Kidney tubule cell (primary cell): ENCODE measurements at places on chromosomes 6 and 20.

DNA sequence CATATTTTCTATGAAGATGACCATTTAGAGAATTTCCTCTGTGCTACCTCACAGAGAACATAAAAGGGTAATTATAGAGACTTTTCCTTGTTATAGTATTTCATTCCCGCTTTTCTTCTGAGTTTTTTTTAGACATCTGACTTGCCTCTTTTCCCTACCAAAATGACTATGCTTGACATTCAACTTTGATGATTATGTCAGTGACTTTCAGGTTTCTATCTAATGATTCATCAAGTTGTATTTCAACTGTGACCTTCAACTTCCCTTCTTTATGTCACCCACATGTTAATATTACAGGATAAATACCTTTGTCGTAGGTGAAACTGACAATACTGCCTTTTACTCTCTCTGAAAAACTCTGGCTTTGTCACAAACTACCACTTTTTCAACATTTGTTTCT is 95.3 kb downstream of the MLIP start:
- DNase-seq = peak; percentile 76

DNA sequence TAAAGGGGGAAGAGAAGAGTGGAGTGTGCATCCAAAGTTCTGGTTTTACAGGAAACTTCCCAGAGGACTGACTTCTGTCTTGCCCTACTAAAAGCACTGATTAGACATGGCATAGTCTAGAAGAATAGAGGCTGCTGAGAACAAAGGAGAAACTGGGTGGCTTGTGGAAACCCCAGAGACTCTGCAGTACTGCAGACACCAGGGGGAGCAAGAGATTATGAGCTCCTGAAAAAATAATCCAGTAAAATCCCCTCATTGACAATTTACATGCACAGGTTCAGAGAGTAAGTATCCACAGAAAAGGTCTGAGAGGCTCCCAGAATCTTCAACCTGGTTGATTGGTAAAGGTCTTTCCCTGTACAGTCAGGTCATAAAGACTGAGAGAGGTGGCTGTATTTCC is 48.7 kb upstream of the CLVS2 start:
- no peak for DNase-seq

DNA sequence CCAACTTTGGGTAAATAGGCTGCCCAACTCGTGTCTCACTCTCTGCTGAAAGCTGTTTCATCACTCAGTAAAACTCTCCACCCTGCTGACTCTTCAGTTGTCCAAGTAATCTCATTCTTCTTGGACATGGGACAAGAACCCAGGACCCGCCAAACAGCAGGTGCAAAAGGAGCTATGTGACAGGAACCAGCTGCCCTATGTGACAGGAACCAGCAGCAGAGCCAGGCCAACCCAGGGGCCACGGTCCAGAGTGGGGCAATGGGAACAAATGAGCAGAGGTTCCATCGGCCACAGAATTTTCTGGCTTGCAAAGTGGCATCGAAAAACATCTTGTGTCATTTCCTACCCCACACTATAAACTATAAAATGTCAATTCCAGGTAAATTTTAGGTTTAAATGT is 56.5 kb downstream of the MOXD1 start:
- DNase-seq = no peak

- DNase-seq = peak; percentile 48
Observed at GRCh38 chr6:170345662-170346061, 39.1 kb downstream of the FAM120B start.

GRCh38 chr6:167825332-167826229 is 1.1 kb upstream of the AFDN start:
- peak; percentile 75 for DNase-seq

- no peak for DNase-seq
Observed at GRCh38 chr6:115442323-115442722, 618.4 kb downstream of the FRK start.

GRCh38 chr6:130843575-130844320 is 16.5 kb downstream of the SMLR1 start:
- peak; percentile 17 for DNase-seq

- DNase-seq = no peak
Observed at GRCh38 chr6:167399599-167399998, 74.7 kb downstream of the TTLL2 start.

GRCh38 chr6:53664623-53665022 is 933 bp downstream of the KLHL31 start:
- no peak for DNase-seq

DNA sequence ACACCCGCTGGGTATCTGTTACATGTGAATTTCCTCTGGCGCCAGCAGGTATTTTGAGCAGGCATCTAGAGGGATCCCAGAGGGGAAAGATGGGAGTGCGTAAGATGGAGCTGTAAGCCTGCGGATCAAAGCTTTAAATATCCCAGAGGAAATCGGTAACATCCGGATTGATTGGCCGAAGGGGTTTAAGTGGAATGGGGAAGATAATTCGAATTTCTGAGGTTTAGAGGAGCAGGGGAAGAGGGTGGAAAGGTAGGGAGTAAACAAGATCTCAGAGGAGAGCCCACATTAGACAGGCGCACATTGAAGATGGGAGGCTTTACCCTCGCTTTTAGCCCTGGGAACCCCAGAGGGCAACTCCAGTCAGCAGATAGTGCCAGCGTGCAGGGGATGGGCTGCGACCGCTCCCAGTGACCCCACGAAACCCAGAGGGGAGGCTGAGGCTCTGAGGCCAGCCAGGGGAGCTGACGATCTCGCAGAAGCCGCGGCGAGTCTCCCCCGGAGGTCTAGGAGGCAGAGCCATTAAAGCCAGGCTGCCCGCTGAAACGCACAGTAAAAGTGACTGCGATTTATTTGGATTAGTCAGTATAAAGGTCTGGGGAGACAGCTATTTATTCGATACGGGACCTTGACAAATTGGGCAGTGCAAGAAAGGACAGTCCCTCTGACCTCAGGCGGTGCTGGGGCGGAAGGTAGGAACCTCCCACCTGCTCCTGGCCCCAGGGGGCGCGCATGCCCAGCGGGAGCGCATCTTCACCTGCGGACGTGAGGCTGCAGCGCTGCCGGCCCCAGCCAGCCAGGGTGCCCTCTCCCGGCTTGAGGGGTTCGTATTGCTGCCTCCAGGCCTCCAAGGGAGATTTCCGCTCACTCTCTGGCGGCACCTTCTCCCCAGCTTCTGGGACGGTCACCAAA is 34.3 kb upstream of the TCF21 start:
- peak; percentile 24 for DNase-seq

DNA sequence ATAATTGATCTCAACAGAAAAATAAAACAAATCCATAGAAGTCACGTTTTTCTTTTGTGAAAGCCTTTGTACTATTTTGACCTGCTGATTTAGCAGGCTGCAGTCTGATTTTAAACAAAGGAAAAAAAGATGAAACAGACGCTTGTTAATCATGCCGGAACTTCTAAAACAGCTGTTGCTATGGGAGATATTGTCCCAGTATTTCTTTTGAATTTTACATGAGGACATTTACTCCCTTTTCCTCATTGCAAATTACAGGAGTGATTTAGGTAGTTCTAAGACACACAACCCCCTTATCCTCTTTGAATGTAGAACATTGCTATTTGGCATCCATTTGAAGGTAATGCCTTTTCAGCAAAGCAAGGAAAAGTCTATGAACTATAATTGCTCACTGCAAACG is 416.1 kb downstream of the BCKDHB start:
- DNase-seq = no peak

DNA sequence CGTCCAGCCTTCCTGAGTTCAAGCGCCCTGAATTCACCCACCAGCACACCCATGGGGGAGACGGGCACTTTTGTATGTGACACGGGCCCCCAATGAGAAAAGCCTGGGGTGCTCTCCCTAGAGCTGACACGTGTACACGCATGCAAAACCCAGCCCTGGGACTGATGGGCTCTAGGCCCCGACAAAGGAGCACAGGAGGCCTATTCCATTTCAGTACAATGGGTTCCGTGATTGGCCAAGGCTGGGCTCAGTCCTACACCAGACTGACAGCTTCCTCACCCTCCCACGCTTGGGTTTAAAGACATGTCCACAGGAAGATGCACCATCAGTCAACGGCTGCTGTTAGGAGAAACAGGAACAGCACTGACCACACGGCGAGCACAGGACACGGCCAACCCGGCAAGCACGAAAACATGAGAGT is 8.8 kb downstream of the ZBTB46 start:
- no peak for DNase-seq

DNA sequence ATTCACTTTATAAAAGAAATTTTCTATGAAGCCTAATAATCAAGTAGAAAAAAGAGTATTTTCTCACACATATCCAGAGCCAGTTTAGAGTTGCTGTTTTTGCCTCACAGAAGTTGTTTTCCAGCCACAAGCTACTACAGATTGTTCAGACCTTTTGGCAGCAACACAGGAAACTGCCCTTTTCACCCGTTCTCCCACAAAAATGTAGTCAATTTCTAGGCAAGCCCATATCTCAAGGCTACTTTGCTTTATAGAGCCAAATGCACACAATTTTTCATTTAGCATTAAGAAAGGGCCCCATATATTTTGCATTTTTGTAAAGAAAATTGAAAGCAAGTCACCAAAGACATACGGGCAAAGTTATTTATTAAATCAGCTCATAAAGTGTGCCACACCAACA is 49.5 kb downstream of the EPB41L2 start:
- no peak for DNase-seq

DNA sequence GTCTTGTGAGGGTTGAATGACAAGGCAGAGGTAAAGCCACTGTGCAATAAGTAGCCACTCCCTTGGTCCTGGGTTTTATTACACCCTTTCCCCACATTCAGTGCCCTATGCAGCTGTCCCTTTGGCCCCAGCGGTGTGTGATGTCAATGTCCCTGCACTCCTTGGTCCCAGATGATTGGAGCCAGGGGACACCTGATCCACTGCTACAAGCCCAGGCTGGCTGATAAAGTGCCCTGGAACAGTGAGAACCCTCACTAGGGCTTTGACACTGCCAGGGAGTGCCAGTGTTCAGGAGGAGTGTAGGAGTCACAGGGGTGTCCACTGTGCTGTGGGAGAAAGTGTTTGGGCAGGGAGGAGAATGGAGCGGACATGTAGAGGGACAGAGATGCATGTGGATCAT is 30.4 kb downstream of the GABRR1 start:
- no peak for DNase-seq

DNA sequence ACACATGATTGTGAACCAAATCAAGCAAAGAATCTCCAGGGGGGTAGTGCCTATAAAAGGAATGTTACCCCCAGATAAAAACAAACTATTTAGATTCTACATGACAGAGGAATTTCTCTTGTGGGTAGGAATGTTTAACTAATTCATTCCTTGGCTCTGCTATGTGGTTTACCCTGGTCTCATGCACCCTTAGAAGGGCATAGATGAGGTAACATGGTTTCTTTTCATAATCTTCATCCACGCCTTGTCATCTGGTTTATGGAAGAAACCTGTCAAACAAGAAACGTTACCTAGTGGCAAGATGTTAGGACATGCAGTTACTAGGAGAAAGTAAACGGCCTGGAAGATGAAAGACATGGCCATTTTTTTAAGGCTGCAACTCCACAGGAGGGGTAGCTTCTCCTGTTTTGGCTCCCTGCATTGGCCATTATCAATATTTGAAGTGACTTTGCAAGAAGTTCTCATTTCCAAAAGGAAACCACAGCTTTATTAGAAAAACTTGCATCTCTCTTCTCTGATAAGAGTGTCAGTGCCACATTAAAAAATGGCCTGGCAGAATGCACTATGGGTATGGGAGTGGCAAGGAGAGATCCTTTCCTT is 45.5 kb downstream of the STX11 start:
- peak; percentile 67 for DNase-seq

- no peak for DNase-seq
Observed at GRCh38 chr6:84554706-84555105, 209.7 kb downstream of the TBX18 start.
